Sigmoid colon (tissue), 7 donors: ENCODE measurements at places on chromosomes 5 and 9. TPM values are rescaled to one million over a fixed set of nuclear protein-coding genes. Genes with fewer than 3 reads are reported as not detected.

NPR3 gene
- 7.2 TPM for total RNA-seq

DNA sequence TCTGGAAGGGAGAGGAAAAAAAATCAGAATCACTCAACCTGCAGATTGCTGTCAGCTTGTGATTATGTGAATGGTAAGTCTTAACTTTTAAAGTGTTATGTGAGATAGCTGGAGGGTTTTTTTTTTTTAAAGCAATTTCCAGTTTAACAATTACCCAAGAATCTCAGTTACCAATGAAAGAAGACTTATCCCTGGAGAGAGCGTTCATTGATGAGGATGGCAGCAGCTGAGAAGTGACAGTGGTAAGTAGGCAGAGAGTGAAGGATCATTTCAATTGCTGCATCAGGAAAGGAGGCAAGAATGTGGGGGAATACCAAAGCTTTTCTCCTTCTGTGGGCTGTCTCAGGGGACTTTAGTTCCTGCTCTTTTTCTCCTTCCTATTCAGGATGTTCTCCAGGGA is 370.2 kb upstream of the C9orf72 start:
- DNase-seq, result no peak
- no peaks in the 10 kb centered on the region for H3K27me3 ChIP-seq
- H3K4me1 ChIP-seq, result no peaks in the 10 kb centered on the region
- H3K4me3 ChIP-seq, result no peak overlapping the region
- no peak overlapping the region for H3K27ac ChIP-seq
- no peaks in the 10 kb centered on the region for H3K36me3 ChIP-seq

DNA sequence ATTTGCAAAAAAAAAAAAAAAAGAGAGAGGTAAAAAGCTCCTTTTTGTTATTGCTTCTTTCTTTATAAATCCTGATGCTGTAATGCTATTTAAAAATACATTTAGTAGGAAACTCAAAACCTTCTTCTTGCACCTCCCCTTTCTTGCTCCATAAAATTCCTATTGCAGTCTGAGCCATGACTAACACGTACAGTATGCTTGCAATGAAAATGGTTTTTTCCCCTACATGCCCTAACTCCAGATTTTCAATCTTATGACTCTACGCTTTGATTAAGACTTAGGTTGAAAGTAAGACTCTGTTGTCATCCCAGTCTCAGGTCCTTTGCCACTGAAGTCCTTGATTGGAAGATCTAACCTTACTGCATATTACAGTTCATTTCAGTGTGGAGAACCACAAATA is 23.9 kb downstream of the FGF10 start:
- H3K27ac ChIP-seq, result peak overlapping the region; percentile 58
- no peaks in the 10 kb centered on the region for H3K36me3 ChIP-seq

GRCh38 chr5:171577042-171577758 is 157.8 kb downstream of the FGF18 start:
- H3K4me3 ChIP-seq, result no peak overlapping the region
- H3K27me3 ChIP-seq, result no peaks in the 10 kb centered on the region
- no peak overlapping the region for H3K27ac ChIP-seq
- no peaks in the 10 kb centered on the region for H3K36me3 ChIP-seq
- H3K4me1 ChIP-seq, result no peaks in the 10 kb centered on the region
- no peak for DNase-seq

DNA sequence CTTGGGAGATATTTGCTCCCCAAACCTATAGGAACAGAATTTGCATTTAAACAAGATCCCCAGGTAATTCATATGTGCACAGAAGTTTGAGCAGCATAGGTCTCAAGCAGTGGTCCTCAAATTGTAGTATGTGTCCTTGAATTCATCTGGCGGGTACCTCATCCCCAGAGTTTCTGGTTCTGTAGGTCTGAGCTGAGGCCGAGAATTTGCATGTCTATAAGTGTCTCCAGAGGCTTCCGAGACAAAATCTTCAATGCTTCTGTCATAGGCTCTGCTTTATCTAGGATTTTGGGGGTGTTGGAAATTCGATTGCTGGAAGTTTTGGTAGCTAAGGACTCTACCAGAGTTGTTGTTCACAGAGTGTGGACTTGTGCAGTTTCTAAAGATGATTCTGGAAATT is 38.6 kb downstream of the MAT2B start:
- no peaks in the 10 kb centered on the region for H3K27me3 ChIP-seq
- no peak overlapping the region for H3K27ac ChIP-seq
- H3K4me3 ChIP-seq, result no peak overlapping the region

PTPN3 gene
- 1.4 TPM for total RNA-seq
